Activated CD4-positive, alpha-beta memory T cell treated with anti-CD3 and anti-CD28 coated beads for 36 hours (primary cell): ENCODE measurements at places on chromosomes 16 and 17. TPM values are rescaled to one million over a fixed set of nuclear protein-coding genes. Genes with fewer than 3 reads are reported as not detected.

The AGRP gene
- total RNA-seq, result not detected

The GPATCH8 gene
- 38.5 TPM for total RNA-seq

The DVL2 gene
- 44.7 TPM for total RNA-seq

The SDR42E2 gene
- total RNA-seq, result 0.12 TPM

- DNase-seq, result peak; percentile 63
These were observed 53.4 kb downstream of the MFSD11 start for GRCh38 chr17:76791053-76791980.

DNA sequence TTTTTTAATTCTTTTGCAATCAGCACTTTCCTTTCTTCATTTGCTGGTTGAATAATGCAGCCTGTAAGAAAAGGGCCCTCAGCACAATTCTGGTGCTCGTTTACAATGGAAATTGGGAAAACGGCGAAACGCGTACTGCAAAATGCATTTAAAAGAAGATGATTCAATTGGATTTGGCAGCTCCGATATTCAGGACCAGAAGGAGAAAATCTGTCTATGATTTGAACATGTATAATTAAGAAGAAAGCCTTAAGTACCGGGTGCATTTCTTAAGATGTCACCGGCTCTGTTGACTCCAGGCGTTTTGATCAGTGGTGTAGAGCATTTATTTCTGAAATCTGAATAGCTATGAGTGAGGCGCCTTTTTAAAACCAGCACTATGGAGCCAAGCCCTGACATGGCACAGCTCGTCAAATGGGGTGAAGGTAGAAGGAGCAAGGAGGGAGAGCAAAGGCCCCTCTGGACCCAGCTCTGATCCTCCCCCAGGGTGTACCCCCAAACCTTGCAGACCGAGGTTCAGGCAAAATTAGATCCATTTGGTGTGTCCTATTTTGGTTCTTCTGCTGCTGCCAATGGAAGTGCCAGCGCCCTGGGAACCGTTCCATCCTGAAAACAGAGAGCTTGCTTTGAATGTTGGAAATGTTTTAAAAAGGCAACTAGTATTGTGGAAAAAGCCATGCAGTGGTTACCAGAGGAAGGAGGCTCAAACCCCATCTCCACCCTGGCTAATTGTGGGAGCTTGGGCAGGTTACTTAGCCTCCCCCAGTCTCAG, 161.4 kb upstream of the RPL38 start:
- no peak for DNase-seq

DNA sequence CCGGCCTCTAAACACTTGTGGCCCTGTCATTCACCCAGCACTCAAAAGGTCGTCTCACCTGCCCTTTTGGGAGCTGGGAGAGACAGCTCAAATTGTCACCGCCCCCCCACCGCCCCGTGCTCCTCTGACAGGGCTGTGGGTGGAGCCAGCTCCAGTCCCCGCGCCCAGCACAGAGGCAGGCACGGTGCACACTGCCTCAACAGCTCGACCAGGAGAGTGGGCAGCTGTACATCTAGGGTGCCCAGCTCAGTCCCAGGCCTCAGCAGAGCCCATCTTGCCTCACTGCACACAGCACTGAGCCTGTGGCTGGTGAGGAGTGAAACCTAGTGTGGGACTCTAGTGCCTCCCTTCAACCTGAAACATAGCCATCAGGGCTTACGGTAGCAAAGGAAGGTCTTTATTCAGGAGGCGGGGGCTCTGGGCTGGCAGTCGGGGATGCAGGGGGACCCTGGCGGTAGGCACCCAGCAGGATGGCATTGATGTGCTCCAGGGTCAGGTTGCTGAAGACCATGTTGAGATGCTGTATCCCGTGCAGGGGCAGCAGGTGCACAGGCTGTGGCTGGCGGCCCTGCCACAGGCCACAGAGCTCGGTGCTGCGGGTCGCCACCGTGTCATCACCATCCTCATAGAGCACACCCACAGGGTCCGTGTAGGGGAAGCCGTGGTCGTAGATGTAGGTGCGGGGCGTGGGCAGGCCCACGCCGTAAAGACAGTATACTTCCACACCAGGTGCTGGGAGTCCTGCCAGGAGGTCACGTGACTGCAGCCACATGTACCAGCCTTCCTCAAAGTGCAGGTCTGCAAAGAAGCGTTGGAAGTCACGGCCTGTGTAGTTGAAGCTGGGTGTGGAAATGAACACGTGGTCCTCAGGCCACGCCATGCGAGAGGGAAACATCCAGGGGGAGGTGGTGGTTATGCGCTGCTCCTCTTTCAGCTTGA, 3.1 kb upstream of the PSMB10 start:
- DNase-seq, result peak; percentile 66

DNA sequence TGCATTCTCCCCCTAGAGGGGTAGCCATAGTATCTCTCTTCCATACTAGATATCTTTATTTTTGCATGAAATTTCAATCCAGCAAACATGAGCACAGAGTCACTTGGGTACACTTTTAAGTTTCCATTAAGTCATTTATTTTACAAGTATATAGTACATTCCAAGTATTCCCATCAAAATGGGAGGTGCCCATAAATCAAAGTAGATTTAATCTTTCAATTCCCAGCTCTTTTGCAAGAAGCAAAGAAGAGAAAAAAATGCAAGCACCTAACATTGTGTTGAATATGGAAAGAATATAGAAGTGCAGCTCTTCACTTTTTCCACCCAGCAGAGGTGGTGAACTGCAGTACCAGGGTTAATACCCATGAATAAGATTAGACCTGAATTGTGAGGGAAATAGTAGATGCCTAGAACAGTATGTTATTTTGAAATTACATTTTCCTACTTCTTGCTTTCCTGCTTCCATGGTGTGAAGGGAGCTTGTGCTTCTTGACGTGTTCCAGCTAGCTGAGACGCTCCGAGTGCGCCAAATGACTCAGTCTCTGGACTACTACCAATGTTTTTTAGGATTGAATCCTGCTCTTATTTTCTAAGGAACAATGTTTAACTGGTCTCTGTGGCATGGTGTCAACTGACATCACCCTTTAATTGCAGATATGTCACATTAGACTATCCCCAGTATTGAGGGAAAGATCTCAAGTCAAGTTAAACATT, 151.1 kb upstream of the MAF start:
- DNase-seq, result no peak

GRCh38 chr16:87086575-87086974, 230.6 kb downstream of the C16orf95 start:
- no peak for DNase-seq

DNA sequence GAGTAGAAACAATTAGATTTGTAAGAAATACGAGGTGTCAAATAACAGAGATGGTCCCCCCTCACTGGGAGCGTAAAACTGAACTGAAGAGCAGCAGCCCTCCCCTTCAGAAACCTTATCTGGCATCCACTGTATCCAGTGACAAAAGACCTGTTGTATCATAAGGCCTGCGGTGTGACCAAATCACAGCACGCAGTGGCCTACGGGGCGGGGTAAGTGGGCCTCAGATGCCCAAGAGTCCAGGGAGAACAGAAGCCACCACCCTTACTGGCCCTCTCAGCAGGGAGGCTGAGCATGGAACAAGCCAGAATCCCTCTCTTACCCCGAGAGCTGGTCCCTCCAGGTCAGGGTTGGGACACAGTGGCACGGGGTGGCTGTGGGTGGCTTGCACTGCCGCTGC, 5.5 kb downstream of the JMJD6 start:
- no peak for DNase-seq

The TEKT5 gene
- 0.15 TPM for total RNA-seq

The TEX14 gene
- total RNA-seq, result 0.17 TPM

The TEKT3 gene
- 0.33 TPM for total RNA-seq
